ENCODE measurements at places on chromosomes 13 and 19.

DNA sequence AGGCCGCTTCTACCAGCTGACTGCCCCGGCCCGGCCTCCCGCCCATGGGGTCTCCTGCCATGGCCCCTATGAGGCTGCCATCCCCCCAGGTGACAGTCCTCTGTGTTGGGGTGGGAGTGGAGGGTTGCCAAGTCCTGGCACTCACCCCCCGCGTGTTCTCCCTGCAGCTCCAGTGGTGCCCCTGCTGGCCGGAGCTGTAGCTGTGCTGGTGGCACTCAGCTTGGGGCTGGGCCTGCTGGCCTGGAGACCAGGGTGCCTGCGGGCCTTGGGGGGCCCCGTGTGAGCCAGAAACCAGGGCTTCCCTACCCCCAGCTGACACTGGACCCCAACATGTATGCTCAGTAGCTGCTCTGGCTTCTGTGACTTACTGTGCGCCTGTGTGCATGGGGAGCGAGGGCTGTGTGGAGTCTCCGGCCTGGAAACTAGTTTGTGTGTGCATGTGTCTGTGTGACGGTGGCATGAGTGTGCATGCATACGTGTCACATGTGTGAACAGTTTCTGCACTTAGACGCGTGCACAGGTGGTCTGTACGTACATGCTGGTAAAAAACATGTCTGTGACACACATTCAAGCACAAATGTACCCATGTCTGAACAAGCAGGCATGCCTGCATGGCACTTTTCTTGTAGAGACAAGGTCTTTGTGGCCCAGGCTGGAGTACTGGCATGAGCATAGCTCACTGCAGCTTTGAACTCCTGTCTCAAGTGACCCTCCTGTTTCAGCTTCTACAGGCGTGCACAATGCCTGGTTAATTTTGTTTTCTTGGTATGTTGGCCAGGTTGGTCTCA is 4.9 kb downstream of the ACP4 start:
- no peak for DNase-seq
- H3K27ac ChIP-seq, result no peak overlapping the region
- H3K36me3 ChIP-seq, result peaks cover 33% of the 10 kb centered on the region
- H3K4me3 ChIP-seq, result no peak overlapping the region
- H3K4me1 ChIP-seq, result no peaks in the 10 kb centered on the region
- H3K27me3 ChIP-seq, result no peaks in the 10 kb centered on the region

DNA sequence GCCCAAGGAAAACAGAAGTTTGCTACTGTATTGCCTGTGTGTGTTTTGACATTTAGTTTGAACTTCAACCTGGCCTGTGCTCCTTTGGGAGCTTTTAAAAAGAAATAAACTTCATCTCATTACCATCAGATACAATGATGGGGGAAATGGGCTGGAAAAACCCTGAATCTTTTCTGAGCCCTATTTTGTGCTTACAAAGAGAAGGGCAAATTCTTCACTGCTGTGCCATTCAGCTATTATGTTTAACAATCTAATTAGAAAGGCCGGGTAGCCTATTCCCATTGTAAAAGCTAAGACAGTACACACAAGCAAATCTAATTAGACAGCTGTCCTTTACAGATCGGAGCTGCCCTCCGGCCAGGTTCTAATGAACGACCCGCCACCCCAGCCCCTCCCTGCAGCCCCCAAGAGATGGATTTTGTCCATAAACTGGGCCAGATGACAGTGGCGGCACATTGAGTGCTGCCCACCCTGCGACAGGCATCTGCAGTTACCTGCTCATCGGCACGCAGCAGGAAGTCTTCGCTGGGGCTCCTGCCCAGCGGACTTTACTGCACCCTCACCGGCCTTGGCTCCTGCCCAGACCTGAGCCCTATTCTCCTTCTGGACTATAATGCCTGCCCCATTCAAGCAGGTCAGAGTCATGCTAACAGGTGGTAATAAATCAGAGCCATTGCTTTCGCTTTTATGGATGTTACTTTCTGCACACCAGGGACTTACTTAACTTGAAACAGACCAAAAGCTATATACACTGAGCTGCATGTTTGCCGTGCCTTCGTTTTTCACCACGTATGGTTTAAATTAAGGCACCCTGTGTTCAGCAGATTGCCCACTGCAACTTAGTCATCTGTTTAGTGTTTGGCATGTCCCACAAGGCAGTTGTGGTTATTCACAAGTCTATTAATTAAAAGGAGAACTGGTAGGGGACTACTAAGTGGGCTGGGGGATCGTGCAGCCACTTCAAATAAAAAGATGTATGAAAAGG is 549.6 kb downstream of the FGF9 start:
- no peaks in the 10 kb centered on the region for H3K27me3 ChIP-seq
- no peaks in the 10 kb centered on the region for H3K36me3 ChIP-seq
- H3K27ac ChIP-seq, result no peak overlapping the region

- no peak overlapping the region for H3K4me3 ChIP-seq
- H3K27me3 ChIP-seq, result no peaks in the 10 kb centered on the region
- H3K36me3 ChIP-seq, result peaks cover 63% of the 10 kb centered on the region
- no peak overlapping the region for H3K27ac ChIP-seq
These were observed 24.8 kb upstream of the ZNF254 start for GRCh38 chr19:24062190-24062589.

DNA sequence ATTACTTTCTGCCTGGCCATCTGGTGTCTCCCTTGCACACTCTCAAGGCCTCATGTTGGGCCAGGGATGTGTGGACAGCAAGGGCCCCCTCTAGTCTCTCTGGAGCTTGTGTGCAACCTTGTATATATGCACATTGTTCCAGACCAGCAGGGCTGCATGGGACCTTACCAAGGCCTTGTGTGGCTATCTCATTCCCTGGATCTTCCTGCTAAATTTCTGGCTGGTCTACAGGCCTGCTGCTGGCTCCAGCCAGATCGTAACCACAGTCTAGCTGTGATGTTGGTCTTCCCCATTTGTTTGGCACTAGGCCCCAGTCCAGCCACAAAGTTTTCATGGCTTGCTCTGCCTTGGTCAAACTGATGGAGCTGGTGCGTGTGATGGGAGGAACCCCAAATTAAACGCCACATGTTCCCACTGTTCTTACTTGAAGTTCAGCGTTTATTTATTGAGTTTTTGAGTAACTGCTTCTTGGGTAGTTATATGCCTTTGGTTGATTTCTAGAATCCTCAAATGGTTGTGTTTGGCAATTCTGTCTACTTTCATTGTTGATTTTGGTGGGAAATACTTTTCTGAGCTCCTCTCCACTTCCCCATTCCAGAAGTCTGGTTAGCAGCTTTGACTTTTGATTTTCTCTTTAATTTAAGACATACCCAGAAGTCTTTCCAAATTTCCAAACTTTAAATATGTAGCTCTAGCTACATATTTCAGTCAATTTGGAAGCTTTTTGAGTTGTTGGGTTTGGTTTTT is 56.4 kb downstream of the SIPA1L3 start:
- H3K36me3 ChIP-seq, result no peaks in the 10 kb centered on the region
- no peaks in the 10 kb centered on the region for H3K27me3 ChIP-seq
- no peak overlapping the region for H3K27ac ChIP-seq
- H3K4me1 ChIP-seq, result peaks cover 13% of the 10 kb centered on the region

GRCh38 chr13:78032132-78032531 is 113.5 kb upstream of the EDNRB start:
- H3K4me3 ChIP-seq, result no peak overlapping the region
- no peak for DNase-seq
- no peaks in the 10 kb centered on the region for H3K27me3 ChIP-seq
- H3K4me1 ChIP-seq, result no peaks in the 10 kb centered on the region
- H3K36me3 ChIP-seq, result no peaks in the 10 kb centered on the region

DNA sequence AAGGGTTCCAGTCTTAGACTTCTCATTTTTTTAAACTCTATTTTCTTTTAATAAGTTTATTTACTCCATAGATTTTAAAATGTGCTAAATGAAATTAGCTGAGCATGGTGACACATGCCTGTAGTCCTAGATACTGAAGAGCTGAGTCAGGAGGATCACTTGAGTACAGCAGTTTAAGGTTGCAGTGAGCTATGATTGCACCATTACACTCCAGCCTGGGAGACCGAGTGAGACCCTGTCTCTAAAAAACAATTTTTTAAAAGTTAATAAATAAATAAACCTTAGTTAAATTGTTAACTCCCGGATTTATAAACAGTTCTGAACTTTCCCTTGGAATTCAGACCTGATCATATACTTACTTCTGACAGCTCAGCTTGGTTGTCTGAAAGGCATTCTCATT is 32.5 kb downstream of the PCDH20 start:
- no peaks in the 10 kb centered on the region for H3K36me3 ChIP-seq
- no peaks in the 10 kb centered on the region for H3K27me3 ChIP-seq
- H3K4me3 ChIP-seq, result no peak overlapping the region

- H3K4me3 ChIP-seq, result no peak overlapping the region
- no peak overlapping the region for H3K27ac ChIP-seq
- H3K27me3 ChIP-seq, result no peaks in the 10 kb centered on the region
- no peaks in the 10 kb centered on the region for H3K36me3 ChIP-seq
- no peaks in the 10 kb centered on the region for H3K4me1 ChIP-seq
- DNase-seq, result no peak
These were observed 53.1 kb downstream of the PCDH20 start for GRCh38 chr13:61362522-61362921.

DNA sequence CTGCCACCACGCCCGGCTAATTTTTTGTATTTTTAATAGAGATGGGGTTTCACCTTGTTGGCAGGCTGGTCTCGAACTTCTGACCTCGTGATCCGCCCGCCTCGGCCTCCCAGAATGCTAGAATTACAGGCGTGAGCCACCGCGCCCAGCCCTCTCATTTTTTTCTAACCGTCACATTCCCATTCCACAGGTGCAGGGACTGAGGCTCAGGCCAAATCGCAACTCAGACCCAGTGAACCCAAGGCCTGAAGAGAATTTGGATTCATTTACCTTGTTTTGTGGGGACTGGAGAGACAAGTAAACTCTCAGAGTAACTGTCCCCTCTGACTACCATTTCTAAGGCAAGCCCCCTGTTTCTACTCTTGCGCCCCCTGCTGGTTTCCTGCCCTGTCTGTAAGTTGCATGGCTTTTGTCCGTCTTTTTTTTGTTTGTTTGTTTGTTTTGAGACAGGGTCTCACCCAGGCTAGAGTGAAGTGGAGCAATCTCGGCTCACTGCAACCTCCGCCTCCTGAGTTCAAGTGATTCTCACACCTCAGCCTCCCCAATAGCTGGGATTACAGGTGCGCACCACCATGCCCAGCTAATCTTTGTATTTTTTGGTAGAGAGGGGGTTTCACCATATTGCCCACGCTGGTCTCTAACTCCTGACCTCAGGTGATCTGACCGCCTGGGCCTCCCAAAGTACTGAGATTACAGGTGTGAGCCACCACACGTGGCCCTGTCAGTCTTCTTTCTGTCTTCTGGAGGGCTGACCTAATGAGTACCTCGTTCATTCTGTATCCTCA is 2.3 kb upstream of the STRN4 start:
- DNase-seq, result peak; percentile 78
- no peak overlapping the region for H3K4me3 ChIP-seq

GRCh38 chr19:12092065-12092867 is 27.7 kb downstream of the ZNF844 start:
- H3K36me3 ChIP-seq, result no peaks in the 10 kb centered on the region
- DNase-seq, result peak; percentile 92
- H3K27ac ChIP-seq, result peak overlapping the region; percentile 79
- H3K4me1 ChIP-seq, result peaks cover 12% of the 10 kb centered on the region
- no peaks in the 10 kb centered on the region for H3K27me3 ChIP-seq
- H3K4me3 ChIP-seq, result peak overlapping the region; percentile 80

DNA sequence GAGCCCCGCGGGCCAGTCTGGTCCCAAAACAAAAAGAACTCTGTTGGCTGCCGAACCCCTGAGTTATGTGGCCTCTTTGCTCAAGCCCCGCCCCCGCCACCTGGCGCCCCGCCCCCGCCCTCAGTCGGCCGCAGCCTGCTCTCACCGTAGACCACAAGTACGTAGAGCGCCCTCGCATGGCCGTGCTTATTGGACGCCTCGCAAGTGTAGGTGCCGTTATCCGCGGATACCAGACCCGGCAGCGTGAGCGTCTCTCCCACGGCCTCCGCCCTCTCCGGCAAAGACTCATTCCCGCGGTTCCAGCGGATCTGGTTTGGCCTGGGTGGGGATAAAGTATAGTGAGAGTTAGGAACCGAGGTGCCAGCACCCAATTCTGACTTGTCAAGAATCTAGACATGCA is 5.5 kb upstream of the ZNF428 start:
- no peak overlapping the region for H3K4me3 ChIP-seq
- no peaks in the 10 kb centered on the region for H3K27me3 ChIP-seq
- H3K27ac ChIP-seq, result no peak overlapping the region
